ENCODE measurements at places on chromosomes 7 and 10. TPM values are rescaled to one million over a fixed set of nuclear protein-coding genes. Genes with fewer than 3 reads are reported as not detected.

The RALA gene
- 21.6 TPM for total RNA-seq

The SAP25 gene
- total RNA-seq, result 7.6 TPM

The PON1 gene
- total RNA-seq, result not detected

GRCh38 chr7:74181821-74182220 is 7.7 kb downstream of the EIF4H start:
- no peak for ATAC-seq

DNA sequence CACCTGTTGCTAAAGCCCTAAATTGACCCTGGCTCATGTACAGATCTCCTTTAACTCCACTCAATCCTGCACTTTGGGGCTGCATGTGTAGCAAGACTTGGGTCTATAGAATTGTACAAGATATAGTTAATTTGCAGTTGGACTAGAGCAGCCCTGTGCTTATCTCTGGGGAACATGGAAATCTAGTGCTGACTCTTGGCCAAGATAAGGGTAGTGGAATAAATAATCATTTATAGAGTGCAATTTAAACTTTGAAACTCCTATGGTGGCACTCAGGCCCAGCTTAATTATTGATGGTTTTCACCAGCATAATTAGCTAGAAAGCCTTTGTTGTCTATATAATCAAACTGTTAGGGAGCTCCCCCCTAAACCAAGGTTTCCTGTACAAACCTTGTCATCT is 39.2 kb upstream of the MBL2 start:
- no peak for ATAC-seq

- peak; percentile 80 for ATAC-seq
Measured at GRCh38 chr10:119502209-119502608, 40.3 kb downstream of the RGS10 start.

- ATAC-seq, result no peak
Measured at GRCh38 chr7:99860281-99861127, 16.3 kb downstream of the OR2AE1 start.

DNA sequence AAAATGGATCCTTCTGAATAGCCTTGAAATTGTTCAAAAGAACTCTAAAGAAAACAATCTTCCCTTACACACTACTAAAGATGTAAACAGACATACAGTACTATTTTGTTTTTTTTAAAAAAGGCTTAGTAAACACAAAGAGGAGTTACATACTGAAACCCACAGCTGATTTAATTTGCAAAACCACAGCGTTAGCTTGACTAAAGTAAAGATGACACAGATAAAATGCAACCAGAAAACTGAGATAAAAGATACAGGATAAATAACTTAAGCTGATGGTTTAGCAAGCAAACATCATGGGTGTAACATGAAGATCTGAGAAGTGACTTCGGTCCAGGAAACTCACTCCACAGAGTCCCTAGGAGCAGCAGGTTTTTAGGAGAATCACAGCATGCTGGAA is 21.8 kb downstream of the PRKCQ start:
- peak; percentile 61 for ATAC-seq

GRCh38 chr10:58590152-58590840 is 77.6 kb downstream of the BICC1 start:
- no peak for ATAC-seq

- ATAC-seq, result no peak
Measured at GRCh38 chr10:8946451-8946850, 892.0 kb downstream of the GATA3 start.

GRCh38 chr10:89164080-89164479 is 43.0 kb downstream of the CH25H start:
- ATAC-seq, result no peak

GRCh38 chr7:114083166-114084001 is 164.6 kb upstream of the PPP1R3A start:
- no peak for ATAC-seq

Data from activated T-helper 17 cell treated with anti-CD3 and anti-CD28 coated beads, Interleukin-2, amount 50 U/mL, for 72 hours (primary cell).